ENCODE measurements at places on chromosomes 12 and 14. TPM values are rescaled to one million over a fixed set of nuclear protein-coding genes. Genes with fewer than 3 reads are reported as not detected.
A peak's percentile ranks its signal among the peaks of the same experiment; 100 is the strongest.

Gene AMDHD1
- not detected for total RNA-seq

DNA sequence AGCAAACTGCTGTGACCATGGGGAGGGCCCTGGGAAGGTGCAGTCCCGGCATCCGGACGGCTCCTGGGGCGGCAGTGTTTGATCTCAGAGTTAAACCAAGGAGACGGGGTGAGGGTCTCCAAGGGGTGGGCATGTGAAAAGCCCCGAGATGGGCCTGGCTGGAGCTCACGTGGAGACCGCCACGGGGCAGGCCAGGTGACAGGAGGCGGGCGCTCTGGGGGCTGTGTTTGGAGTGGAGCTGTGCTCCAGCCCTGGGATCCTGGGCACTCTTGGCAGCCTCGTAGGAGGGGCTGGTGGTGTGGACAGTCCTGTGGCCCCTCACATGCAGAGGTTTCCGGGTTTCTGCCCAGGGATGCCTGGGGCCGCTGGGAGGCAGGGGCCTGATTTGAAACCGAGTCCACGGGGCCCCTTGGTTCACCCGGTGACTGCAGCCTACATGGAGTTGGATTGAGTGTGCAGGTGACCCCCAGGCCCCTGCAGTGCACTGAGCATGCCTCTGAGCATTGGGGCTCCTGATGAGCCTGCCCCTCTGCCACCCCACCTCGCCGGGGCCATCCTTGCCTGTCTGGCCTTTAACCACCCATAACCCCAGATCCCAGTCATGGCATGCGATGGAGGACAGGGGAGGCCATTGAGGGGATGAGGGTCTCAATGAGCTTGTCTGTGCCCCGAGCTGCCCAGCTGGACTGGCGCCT is 8.4 kb downstream of the KIF26A start:
- no peak for DNase-seq

DNA sequence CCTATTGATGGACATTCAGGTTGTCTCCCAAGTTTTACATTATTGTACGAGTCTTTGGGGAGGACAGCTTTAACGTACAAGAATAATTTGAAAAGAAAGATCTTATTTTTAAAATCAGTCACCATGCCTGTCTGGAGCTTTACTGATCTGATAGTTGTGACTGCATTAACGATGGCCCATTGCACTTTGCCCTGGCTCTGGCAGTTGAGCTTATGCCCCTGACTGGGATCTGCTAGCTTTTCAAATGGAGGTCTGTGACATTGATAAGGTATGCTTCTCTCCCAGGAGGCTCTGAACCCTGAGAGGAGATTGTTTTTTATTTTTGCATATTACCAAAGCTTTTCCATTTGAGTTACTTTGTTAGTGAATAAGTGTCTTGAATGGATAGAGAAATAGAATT is 17.9 kb upstream of the RAB3IP start:
- no peak for DNase-seq

- no peak for DNase-seq
Measured at GRCh38 chr14:65449647-65450046, 37.1 kb downstream of the FUT8 start.

Gene PLXNC1
- total RNA-seq = 0.70 TPM

Gene PPP1R1A
- total RNA-seq = 223 TPM

DNA sequence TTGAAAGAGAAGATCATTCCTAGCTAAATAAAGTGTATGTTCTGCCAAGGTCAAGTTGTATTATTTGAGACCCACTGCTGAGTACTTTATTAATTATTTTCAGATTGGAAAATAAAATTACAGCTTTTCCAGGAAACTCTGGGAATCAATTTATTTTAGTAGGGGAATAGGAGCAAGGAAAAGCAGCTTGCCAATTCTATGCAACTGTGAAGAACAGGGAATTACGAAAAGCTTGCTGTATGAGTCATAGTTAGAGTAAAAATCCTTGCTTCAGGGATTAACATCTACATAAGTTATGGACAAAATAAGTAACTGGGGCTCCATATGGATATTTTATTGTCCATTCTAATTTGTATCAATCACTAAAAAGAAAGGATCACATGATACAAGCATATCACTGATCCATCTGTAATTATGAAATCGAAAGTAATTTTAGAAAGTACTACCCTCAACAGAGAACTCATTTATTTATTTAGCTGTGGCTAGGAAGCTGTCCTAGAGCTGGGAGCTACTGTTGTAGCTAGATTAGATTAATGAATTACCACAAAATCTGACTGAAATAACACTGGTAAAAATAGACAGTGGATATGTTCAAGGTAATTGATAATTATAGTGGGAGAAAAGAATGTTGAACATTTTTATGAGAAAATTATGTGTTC is 303.5 kb upstream of the NPAS3 start:
- no peak for DNase-seq

Gene CFL2
- 434 TPM for total RNA-seq

GRCh38 chr12:113861708-113862312 is 104.3 kb downstream of the RBM19 start:
- no peak for DNase-seq

DNA sequence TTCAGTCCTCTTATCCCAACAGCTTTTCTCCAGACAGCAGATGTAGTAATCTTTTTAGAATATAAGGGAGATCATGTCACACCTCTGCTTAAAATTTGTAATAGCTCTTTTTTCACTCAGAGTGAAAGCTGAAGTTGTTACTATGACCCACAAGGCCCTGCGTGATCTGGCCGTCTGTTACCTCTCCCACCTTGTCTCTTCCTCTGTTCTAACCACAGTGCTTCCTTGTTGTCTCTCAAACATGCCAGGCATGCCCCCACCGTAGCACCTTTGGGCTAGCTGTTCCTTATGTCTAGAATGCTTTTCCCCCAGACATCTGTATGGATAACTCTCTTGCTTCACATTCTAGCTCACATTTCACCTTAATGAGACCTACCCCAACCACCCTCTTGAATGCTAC is 6.5 kb downstream of the NECAP1 start:
- no peak for DNase-seq

Gene DIO2
- 5.7 TPM for total RNA-seq

DNA sequence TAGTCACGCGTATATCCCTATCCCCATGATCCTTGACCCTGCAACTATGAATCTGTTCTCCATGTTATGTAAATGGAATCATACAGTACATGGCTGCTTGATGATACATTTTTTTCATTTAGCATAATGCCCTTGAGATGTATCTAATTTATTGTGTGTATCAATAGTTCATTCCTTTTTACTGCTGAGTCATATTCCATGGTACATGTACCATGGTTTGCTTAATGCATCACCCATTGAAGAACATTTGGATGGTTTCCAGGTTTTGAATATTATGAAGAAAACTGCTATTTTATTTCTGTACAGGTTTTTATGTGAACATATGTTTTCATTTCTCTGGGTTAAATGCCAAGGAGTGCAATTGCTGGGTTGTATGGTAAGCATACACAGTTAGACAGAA is 4.0 kb upstream of the RNASE10 start:
- no peak for DNase-seq

DNA sequence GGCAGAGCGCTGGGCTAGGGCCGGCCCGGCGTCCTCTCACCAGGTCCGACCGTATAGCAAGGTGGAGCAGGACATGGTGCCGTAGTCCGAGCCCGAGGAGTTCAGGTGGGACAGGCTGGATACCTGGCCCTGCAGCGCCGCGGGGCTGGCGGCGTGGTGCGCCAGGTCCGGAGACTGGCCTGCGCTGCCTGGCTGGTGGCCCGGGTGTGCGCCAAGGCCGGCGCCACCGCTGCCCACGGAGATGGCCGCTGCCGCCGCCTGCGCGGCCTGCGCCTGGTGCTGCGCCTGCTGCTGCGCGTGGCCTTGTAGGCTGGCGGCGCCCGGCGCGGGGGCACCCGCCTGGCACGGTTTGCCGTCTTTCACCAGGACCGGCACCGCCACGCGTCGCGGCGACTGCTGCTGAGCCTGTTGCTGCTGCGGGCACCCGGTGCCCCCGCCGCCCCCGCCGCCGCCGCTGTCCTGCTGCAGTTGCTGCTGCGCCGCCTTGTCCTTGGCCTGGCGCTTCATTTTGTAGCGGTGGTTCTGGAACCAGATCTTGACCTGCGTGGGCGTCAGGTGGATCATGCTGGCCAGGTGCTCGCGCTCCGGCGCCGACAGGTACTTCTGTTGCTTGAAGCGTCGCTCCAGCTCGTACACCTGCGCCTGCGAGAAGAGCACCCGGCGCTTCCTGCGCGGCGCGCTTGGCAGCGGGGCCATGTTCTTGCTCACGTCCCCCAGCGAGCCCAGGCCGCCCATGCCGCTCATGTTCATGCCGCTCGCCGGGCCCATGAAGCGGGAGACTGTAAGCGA is 2.6 kb downstream of the NKX2-1 start:
- DNase-seq = no peak

Gene RD3L
- total RNA-seq = not detected

Gene FERMT2
- total RNA-seq = 69.0 TPM

- DNase-seq = no peak
Measured at GRCh38 chr12:30914986-30915591, 11.5 kb upstream of the TSPAN11 start.

GRCh38 chr12:79688376-79689060 is 2.2 kb downstream of the PAWR start:
- DNase-seq = no peak

GRCh38 chr14:73771848-73772638 is 57.9 kb upstream of the PNMA1 start:
- DNase-seq = peak; percentile 76

DNA sequence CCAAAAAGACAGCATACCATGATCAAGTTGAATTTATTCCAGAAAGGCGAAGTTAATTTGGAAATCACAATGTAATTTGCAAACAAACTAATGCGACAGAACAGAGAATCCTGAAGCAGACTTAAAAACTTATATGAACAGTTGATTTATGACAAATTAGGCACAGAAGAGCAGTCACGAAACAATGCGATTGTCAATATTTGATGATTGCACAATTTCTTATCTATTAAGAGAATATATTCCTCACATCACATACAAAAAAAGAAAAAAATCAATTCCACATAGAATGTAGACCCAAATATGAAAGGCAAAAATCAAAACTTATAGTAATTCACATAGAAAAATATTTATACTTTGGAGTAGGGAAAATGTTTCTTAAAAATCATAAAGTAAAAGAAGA is 28.9 kb downstream of the COX16 start:
- no peak for DNase-seq

Gene GALNT9
- not detected for total RNA-seq

DNA sequence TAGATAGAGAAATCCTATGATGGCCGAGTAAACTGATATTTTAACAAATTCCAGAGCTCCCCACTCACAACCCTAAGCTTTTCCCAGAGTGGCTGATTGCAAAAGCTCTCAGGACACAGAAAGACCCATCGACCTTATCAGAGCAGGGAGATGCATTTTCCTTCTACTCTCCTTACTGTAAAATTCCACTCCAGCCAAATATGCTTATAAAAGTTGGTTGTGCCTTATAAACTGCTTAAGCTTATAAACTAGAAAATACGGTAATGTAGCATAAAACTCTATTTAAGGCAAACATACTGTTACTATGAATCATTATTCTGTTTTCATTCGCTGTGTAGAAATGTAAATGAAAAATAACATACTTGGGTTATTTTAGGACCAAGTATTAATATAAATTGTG is 41.6 kb upstream of the TRHDE start:
- DNase-seq = no peak

DNA sequence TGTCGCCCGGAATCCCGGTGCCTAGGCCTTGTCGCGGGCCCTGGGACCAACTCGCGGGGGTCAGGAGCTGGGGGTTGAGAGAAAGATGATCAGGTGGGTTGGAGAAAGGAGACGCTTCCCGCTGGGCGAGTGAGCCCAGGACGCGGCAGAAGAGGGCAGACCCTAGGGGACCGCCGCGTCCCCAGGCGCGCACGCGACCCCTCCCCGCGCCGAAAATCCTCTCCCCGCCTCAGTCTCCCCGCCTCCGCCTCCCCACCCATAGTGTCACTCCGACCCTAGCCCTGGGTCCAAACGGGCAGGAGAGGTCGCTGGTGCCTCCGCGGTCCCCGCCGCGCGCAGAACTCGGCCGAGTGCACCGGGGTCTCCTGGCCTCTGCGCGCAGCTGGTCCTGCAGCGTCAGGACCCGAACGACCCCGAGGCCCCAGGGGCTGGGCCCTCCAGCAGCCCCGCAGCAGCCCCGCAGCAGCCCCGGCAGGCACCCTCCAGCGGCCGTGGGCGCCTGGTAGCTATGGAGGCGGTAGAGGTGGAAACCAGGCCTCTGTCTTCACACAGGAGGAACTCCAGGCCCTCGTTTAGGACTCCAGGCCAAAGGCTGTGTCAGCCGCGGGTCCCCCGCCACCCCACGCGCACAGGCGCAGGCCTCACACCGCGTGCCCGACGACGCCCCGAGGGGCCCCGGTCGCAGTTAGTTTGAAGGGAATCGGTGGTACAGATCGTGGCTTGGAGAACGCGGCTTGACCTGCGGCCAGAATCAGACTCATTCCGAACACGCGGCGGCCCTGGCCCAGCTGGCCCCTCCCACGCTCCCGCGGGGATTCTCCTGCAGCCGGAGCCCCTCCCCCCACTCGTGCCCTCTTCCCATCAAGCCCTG is 60.1 kb upstream of the EIF5 start:
- DNase-seq = no peak

- no peak for DNase-seq
Measured at GRCh38 chr14:39665075-39665475, 232.8 kb upstream of the FBXO33 start.

GRCh38 chr12:94597268-94597667 is 53.1 kb downstream of the TMCC3 start:
- DNase-seq = no peak

Gene WNT5B
- total RNA-seq = 0.41 TPM
